Natural killer cell treated with Interleukin-12 subunit alpha and Interleukin-12 subunit beta and Interleukin-15 and Interleukin-18, amount 100 ng/mL, for 72 hours (primary cell): ENCODE measurements at places on chromosomes 13 and 19.
A peak's percentile ranks its signal among the peaks of the same experiment; 100 is the strongest.

DNA sequence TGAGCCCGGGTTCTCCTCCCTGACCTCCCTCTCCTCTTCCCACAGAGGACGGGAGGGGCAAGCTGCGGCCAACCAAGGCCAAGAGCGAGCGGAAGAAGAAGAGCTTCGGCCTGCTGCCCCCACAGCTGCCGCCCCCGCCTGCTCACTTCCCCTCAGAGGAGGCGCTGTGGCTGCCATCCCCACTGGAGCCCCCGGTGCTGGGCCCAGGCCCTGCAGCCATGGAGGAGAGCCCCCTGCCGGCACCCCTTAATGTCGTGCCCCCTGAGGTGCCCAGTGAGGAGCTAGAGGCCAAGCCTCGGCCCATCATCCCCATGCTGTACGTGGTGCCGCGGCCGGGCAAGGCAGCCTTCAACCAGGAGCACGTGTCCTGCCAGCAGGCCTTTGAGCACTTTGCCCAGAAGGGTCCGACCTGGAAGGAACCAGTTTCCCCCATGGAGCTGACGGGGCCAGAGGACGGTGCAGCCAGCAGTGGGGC is 162.2 kb downstream of the KDM4B start:
- no peak for DNase-seq

GRCh38 chr19:18754501-18754900 is 36.6 kb downstream of the COMP start:
- no peak for DNase-seq

DNA sequence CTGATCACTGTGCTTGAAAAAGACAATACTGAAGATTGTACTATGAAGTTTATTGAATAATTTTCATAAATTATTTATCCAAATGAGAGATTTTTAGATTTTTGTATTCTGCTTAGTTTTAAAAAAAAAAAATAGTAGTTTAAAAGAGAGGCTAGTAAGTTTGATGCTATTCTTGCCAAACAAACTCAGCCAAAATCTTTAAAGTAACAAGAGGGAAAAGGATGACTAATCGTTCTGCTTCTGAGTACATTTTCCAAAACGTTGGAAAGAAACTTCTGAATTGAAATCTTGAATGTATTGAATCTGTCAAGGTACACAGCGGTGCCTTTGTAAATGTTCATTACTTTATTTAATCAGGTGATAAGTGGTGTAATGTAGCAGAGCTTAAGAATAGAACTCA is 34.4 kb downstream of the NUP58 start:
- DNase-seq = no peak

DNA sequence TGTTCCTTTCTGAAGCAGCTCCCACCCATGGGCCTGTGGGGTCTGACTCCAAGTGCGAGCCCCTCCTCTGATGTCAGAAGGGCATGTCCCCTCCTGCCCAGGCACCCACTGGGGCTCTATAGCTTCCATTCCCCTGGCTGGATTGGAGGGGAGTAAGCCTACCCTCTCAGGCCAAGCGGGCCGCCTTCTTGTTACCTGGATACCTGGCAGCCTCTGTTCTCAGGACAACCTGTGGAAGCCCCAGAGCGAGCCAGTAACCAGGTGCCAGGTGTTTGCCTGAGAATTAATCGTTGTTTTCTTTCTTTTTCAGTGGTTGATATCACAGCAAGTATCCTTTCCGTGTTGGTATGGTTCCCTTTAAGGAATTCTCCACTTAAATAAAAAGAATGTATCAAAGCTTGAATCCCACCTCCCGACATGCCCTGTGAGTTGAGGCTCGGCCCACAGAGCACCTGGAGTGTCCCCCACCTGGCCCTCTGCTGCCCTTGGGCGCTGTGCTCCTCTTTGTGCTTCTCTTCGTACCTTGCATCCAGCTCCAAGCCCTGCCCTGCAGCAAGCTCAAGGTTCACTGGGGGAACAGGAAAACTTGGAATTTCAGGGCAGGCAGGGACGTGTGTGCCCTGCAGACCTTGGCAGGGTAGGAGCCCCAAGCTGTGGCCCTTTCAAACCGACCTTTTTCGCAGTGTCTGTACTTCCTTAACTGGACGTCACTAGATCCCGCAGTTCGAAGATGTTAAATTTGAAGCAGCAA is 15.0 kb downstream of the MAU2 start:
- DNase-seq = no peak

GRCh38 chr19:1026783-1027649 is 608 bp downstream of the CNN2 start:
- no peak for DNase-seq

DNA sequence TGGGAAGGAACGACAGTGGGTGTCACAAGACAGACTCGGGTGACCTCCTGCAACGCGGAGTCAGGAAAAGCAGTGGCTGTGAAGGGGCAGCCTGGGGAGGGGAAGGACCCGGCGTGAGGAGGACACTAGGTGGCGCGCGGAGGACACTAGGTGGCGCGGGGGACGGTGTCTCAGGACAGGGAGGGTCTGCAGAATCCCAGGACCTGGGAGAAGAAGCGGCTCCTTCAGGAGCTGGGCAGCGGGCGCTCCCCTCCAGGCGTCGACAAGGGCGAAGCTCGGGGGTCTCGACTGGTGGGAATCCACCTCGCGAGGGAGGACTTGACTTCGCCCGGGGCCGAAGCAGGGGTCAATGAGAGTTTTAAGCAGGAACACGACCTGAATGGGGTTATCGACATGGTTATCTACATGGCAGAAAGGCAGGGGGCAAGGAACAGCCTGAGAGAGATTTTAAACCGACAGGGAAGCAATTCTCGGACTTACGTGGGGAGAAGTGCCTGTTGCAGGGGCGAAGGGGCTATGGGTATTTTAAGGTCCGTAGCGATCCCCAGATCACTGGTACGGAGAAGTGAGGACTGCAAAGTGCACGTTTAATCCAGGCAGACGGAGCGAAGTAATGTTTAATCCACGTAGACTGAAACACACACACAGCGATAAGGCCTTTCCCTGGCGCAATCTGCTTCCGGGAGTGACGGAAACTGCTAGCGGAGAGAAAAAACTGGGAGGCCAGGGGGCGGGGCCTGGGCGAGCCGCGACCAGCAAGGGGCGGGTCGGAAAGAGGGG is at the start of gene ZNF616:
Gene ZNF616 (minus strand): TSS at position 687 of the 780 bp plus-strand sequence. CDS start 9,426 bp downstream, outside the sequence.
- peak; percentile 97 for DNase-seq

DNA sequence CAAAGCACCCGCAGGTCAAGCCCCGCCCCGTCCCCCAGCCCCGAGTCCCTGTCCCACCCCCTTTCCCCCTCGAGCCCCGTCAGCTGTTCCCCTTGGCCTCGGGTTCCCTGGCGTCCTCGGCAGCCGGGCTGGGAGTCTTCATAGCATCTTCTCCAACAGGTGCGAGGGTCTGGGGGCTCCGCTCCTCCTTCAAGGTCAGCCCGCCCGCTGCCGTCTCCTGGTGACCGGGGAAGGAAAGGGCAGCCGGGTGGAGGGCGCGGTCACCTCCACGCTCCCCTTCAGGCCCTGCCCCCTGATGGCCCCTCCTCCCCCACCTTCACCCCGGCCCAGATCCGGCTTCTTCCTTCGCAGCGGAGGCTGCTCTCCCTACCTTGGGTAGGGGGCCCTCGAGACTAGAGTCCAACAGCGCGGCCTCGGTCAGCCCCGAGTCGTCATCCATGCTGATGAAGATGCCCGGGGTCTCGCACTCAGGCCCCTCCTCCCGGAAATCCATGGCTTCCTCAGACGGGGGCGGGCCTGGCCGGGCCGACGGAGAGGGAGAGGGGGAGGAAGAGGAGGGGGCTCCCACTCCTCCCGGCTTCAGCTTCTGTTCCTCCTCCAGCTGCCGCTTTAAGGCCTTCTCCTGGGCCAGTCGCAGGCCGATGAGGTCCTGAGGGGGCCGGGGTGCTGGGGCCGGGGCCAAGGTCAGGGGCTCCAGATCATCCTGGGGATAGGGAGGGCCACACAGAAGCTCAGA is 541 bp upstream of the RSPH6A start:
- DNase-seq = peak; percentile 58

DNA sequence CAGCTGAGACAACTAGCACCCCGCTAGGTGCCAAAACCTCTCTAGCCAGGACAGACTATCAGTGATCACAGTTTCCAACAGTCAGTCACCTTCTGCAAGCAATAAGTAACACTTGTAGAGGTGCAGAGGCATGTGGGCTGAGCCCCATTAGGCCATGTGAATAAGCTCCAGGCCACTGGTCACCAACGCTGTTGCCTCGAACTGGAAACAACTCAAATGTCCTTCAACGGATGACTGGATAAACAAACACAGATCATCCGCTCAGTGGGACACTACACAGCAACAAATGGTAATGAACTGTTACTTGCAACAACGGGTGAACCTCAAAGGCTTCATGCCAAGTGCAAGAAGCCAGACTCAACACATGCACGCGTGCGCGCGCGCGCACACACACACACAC is 27.5 kb upstream of the TMEM160 start:
- DNase-seq = no peak

- peak; percentile 90 for DNase-seq
These were observed at the start of gene ZNF763 for GRCh38 chr19:11964858-11965645. Gene ZNF763, plus strand, starts transcription at chr19:11965040. Its CDS starts 169 bp downstream, at chr19:11965209.

- DNase-seq = no peak
These were observed 12.7 kb downstream of the SMIM24 start for GRCh38 chr19:3467437-3468198.

- no peak for DNase-seq
These were observed 1.8 kb downstream of the ZNF114 start for GRCh38 chr19:48271531-48272151.

GRCh38 chr19:10789866-10790265 is 46.1 kb downstream of the TMED1 start:
- DNase-seq = no peak

- DNase-seq = no peak
These were observed 275.3 kb downstream of the COG6 start for GRCh38 chr13:39930544-39931444.

- no peak for DNase-seq
These were observed 111.2 kb downstream of the KCNRG start for GRCh38 chr13:50126263-50126992.

GRCh38 chr19:1494115-1494815 is 3.3 kb downstream of the REEP6 start:
- DNase-seq = no peak
